ENCODE measurements at places on chromosomes 13 and 19.

DNA sequence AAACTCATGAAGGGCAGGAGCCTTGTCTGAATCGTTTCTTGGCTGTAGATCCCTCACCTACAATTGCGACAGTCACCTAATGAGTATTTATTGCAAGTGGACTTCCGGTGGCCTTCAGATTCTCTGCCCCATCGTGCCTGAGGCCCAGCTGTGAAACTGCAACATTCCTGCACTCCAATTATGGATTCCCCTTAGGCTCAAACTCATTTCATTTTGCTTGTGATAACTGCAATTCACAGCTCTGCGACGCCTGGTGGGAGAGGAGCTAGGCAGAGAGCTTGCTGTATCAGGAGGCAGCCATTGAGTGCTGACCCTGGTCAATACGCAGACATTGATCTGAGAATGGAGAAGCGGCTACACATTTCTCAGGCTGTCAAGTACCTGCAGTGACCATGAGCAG, 59.0 kb downstream of the CCDC70 start:
- no peak for DNase-seq

DNA sequence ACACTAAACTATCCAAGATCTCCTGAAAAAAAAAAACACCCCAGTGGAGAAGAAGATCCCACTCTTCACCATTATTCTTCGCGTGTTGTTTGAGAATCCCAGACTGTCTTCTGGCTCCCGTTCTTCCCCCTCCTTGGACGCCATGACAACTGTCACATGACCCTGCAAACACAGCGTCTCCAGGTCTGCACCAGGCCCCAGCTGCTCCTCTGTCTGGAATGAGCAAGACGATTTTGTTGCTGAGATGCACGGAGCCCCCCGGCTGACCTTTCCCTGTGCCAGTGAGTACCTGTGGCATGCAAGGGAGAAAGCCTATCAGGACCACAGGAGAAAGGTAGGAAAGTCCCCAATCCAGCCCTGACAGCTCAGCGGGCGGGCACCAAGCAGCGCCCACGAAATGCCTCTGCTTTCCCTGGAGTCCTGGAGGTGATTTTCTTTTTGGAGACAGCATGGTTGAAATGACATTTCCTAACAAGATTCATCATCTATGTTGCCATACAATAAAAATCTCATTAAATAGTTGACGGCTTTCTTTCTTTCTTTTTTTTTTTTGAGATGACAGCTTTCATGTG, at the start of gene CFAP97D2:
Gene CFAP97D2, plus strand, starts transcription at position 171 of the 572 bp plus-strand sequence. Its CDS starts 74 bp downstream, at position 245.
- no peak for DNase-seq

DNA sequence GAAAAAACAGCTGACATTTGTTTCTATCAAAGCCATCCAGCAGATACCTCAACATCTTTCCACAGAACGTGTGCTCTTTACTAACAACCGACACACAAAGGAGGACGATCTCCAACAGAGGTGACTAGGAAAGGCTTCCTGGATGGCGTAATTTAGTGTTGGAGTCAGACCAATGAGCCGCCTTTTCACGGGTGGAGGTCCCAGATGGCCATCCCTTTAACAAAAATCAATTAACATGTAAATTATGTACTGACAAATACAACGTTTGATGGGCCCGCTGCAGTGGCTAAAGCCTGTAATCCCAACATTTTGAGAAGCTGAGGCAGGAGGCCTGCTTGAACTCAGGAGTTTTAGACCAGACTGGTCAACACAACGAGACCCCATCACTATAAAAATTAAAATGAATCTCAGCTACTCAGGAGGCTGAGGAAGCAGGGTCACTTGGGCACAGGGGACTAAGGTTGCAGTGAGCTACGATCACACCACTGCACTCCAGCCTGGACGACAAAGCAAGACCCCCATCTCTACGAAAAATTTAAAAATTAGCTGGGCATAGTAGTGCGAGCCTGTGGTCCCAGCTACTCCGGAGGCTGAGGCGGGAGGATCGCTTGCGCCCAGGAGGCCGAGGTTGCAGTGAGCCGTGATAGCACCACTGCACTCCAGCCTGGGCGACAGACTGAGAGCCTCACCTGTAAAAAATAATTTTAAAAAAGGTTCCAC, 1.2 kb upstream of the DPY19L3 start:
- DNase-seq: no peak

DNA sequence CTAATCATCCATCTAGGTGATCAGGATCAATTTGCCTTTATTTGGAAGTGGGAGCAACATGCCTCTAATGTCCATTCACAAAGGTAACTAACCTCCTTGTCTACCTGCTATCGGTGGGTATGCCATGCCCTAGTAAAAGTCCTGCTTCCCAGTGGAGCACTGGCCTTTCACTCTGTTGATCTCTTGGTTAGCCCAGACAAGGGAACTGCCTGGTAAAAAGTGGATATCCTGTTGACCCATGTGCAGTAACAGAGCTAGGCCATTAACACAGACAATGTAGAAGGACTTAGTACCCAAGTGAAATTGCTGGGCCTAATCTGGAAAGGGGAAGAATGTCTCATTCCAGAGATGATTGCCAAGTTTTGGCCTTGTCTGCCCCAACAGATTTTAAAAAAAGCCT, 171.5 kb upstream of the CSNK1A1L start:
- DNase-seq: no peak

DNA sequence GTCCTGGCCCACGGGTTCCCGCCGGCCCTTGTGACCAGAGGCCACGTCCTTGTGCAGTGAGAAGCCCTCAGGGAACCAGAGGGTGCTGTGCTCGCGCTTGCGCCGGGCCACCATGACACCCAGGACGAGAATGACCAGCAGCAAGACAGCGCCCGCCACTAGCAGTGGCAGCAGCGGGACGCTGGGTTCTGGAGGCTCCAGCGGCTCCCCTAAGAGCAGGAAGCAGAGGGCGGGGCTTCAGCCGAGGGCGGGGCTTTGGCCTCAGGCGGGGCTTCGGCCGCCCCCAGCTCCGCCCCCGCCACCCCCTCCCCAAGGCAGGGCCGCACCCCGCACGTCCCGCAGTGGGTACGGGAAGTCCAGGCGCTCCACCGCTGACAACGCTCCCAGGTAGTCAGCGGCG, 30.4 kb downstream of the NOTCH3 start:
- DNase-seq: no peak

- no peak for DNase-seq
These were observed 1635.8 kb downstream of the PCDH9 start for GRCh38 chr13:65594298-65594781.

- DNase-seq: no peak
These were observed 4.7 kb downstream of the PNMA8A start for GRCh38 chr19:46466536-46467196.

DNA sequence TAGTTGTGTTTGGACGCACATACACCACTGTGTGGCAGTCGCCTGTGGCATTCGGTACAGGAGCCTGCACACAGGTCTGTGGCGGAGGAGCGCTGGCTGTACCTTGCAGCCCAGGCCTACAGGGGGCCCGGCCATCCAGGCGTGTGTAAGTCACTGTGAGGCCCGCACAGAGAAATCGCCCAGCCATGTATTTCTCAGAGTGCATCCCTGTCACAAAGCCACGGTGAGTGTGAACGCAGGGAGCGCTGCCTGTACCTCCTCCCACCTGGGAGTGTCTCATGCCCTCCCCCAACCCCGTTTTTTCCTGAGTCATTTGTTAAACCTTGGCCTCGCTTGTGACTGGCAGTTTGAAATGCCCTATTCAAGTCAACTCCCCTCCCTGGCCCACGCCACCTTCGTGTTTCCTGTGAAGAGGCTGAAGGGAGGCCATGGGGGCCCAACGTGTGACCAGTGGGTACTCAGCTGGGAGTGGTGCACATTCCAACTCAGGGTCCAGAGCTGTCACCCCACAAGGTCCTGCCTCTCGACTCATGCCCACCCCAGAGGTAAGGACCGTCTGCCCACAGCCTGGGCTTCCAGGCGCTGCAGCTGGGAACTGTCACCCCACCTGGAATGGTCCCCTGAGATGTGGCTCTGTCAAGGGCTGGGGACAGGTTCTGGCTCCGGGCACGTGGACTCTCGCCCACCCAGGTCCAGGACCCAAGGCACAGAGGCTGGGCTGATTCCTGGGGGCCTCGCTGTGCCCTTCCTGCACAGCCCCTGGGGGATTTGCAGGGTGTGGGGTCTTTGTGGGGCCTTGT, 11.6 kb upstream of the RASA3 start:
- DNase-seq: no peak

DNA sequence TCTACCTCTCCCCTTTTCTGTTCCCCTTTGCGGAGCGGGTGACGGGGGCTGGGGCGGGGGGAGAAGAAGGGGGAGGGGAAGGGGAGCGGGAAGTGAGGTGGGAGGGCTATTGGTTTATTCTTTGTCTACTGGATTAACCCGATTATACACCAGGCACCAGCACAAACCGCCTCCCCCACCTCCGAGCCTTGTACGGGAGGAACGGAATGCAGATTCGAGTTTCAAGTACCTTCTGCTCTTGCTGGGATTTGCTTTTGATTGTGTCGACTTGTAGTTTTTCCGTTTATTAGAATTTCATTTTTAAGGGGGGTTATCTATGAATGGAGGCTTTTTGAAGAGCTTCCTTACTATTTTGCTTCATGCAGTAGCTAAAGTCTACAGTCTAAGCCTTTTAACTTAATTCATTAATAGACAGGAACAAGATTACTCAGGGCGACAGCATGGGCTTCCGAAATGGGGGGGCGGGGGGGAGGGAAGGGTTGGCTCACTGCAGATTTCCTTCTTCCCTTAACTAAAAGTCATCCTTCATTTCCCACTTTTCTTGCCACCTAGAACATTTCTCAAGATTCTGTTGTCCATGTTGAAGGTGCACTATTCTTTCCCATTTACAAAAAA, 937 bp upstream of the SPRY2 start:
- DNase-seq: peak; percentile 52

DNA sequence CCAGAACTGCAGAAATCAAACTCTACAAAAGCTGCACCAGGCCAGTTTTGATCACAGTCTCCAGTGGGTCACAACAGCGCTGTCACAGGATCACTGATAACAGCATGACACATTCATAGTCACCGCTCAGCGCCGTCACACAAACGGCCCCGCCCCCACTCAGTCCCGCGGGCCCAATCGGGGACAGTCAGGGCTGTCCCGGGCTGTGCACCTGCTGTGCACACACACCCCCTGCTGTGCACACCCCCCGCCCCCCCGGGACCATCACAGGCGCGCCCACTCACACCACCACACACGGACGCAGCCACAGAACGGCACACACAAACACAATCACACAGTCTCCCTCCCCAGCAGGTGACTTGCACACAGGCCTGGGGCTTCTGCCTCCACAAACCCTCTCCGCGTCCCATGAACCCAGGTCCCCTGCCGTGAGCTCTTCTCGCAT, 435 bp upstream of the ZNF382 start:
- DNase-seq: peak; percentile 82

- no peak for DNase-seq
These were observed 65.3 kb upstream of the RXFP2 start for GRCh38 chr13:31674051-31674450.

DNA sequence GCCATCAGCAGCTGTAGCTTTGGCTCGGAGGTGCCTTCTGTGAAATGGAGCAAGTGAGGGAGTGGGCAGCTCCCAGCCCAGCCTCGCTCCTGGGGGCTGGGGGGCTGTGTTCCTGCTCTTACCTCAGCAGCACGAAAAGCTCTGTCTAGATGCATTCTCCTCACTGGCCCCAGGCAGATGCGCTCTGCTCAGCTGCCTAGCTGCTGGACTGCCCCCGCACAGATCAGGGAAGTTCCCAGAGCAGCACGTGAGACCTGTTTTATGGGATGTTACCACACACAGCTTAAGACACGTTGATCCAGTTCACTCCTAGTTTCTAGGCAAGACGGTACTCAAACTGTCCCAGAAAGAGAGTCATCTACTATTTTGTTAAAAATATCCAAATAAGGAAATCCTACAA, 13.6 kb downstream of the LCP1 start:
- no peak for DNase-seq

Data from liver (tissue), 10 donors.